RPMI8226 (cell line): ENCODE measurements at places on chromosomes 2 and 18.
A peak's percentile ranks its signal among the peaks of the same experiment; 100 is the strongest.

DNA sequence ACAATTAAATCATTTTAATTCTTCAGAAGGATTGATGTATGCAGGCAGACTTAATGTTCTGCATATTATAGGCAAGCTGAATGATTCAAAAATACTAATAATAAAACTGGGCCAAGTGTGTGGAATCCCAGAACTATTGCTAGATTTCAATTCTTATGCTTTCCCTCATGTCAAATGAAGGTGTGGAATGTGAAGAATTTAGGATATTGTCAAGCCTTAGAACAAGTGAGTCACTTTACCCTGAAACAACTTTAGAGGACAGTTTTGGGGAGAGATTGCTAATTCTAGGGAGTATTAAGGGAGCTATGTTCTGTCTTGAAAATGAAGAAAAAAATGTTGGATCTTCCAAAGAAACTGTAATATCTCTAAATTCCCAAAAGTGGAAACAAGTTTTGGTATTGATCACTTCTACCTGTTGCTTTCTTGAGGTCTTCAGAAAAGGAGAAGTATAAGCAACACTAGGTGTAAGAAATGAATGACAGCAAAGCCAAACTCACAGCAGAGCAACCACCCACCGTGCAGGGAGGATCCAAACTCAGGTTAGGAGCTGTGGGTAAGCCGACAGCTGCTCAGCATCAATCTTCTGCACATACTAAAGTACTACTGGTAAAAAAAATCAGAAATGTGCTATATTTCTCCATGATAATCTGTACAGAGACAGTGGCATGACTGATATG is 818.1 kb downstream of the SLC4A3 start:
- DNase-seq, result no peak

DNA sequence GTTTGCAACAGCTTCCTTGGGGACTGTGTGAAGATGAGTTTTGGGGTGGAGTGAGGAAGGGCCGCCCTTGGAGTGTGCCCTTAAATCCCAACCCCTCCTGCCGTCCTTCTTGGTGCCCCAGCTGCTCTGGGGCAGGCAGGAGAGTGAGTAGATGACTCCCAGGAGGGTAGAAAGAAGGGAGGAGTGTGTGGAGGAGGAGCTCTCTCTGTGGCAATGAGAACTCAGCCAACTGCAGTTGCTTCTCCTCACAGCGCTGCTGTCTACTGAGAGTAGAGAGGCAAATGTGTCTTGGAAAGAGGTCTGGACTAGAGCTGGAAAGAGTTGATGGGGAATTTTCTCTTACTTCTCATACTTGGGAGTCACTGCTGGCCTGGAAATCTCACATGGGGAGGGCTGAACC is 21.8 kb upstream of the SIX2 start:
- no peak for DNase-seq

DNA sequence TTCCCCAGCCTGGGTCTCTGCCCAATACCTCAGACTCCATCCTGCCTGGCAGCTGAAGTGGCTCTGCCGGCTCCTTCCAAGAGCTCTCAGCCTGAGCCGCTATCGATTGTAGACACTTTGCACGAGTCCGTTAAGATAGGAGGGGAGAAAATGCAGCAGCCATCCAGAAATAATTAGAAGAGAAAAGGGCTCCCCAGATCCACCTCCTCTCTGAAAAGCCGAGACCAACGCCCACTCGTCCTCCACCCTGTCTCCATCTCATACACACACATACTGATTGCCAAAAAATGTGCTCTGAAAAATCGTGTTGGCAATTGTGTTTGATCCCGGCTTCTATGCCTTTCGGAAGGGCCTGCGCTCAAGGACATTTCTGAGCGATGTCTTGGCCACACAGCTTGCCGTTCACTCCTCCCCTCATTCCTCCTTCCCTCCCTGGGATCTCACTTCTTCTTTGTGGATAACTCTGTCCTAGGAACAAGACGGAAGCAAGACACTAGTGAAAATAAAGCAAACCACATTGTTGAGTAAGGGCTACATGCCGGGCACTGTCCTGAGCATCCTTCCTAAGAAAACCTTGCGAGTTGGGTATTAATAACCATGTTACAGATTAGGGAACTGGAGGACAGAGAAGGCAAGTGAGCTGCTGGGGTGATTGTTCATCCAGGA is 372.8 kb upstream of the MYT1L start:
- DNase-seq, result no peak

DNA sequence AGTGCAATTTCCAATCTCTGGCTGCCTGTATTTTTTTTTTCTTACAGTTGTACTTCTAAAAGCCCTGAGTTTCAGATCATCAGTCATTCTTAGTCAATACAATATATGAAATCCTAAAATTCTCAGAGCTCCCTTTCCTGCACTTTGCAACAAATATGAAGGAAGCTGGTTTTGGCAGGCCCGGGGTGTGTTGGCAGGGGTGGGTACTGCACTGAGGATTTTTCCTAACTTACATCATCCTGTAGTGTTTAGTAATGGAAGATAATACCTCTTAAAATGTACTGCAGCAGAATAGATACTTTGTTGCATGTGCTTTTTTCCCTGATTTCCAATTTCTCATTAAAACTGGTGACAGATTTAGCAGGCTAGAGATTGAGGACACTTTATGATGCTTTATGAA is 374.6 kb downstream of the PTH2R start:
- DNase-seq, result no peak

DNA sequence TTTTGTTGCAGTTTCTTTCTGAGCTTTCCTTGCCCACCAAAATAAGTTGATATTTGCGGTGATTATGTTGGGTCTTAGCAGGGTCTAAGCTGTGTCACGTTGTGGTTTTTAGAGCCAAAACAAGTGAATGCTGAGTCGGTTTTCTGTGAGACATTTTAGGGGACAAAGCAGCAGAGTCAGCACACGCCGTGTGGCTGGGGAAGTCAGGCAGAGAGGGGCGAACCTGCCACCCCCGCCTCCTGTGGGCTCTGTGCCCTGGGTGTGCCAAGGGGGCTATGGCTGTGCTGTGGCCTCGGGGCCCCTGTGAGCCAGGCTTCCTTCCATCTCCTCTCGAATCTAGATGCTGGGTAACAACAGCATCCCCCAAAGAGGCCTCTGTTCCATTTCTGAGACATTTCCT is 30.8 kb upstream of the TMEM87B start:
- DNase-seq, result peak; percentile 84

- DNase-seq, result no peak
Observed at GRCh38 chr18:54961016-54961423, 1.8 kb upstream of the CCDC68 start.

DNA sequence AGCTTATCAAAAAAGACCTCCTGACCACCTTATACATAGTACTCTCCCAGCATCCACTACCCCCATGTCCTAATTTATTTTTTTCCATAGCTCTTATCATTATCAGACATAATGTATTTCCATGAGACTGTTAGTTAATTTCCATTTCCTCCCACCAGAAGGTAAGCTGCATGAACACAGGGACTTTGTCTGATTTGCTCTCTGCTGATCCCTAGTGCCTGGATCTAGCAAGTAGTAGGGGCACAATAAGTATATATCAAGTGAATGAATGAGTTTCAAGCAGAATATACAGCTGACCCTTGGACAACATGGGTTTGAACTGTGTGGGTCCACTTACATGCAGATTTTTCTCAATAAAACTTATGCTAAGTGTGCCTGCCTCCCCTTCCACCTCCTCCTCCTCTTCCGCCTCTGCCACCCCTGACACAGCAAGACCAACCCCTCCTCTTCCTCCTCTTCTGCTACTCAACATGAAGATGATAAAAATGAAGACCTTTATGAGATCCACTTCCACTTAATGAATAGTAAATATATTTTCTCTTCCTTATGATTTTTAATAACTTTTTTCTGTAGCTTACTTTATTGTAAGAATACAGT is 53.8 kb downstream of the CTAGE1 start:
- DNase-seq, result no peak

DNA sequence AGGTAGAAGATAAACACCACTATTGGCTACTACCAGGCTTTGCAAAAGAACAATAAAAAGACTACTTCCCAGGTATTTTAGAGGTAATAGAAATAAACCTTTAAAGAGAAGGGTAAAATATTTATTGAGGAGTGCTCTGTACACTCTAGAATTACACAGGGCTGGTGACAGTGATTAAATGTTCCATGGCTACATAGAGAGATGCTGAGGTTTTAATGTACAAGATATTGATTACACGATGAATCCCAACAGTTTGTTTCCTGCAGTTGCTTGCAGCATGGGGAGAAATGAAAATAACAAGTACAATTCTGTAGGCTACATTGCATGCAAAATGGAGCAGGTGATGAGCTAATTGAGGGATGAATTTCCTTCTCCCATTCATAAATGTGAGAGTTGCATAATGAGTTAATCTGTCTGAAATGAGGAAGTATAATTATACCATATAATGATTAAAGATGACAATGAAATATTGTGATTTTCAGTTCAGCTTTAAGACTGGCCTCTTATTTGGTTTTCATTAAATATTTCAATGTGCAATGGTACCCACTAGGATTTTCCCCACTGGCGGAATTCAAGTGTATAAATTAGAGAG is 266.1 kb downstream of the SOCS6 start:
- no peak for DNase-seq

DNA sequence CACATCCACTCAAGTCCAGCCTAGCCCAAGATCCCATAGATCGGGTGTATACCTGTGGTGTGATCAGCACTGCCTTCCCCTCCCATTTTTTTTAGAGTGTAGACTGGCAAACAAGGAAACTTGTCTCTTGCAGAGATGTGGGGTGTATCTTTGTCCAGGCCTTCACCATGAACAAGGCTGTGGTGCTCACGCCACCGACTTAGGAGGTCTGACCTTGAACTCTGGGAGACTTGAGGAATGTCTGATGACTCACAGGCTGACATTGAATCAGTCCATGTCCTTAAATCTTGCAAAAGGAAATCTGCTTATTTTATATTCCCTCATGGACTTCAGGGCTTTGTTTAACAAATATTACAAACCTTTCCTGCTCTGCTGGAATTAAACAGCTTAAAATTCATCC is 4.5 kb upstream of the CTIF start:
- no peak for DNase-seq

DNA sequence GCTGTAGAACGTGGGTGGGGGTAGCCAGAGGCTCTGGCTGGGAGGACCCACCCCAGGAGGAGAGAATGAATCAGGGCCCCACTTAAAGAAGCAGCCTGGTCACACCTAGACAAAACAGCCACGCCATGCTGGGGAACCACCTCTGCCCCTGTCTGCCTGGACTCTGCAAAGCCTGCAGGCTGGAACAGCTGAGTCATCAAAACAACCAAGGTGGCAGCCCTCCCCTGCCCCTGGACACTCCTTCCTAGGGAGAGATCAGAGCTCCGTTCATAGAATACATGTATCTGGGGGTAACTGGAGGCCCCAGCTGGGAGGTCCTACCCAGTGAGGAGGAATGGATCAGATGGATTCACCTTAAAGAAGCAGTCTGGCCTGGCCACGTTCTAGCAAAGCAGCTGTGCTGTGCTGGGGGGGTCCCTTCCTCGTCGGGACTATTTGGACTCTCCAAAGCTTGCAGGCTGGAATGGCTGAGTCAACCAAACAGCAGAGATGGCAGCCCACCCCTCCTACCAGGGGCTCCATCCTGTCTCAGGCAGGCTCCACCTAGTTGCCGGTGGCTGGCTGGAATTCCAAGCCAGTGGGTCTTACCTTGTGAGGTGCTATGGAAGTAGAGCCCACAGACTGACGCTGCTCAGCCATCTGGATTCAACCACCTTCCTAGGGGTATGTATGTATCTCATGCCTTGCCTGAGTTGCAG is 50.5 kb upstream of the NT5C1B start:
- no peak for DNase-seq

DNA sequence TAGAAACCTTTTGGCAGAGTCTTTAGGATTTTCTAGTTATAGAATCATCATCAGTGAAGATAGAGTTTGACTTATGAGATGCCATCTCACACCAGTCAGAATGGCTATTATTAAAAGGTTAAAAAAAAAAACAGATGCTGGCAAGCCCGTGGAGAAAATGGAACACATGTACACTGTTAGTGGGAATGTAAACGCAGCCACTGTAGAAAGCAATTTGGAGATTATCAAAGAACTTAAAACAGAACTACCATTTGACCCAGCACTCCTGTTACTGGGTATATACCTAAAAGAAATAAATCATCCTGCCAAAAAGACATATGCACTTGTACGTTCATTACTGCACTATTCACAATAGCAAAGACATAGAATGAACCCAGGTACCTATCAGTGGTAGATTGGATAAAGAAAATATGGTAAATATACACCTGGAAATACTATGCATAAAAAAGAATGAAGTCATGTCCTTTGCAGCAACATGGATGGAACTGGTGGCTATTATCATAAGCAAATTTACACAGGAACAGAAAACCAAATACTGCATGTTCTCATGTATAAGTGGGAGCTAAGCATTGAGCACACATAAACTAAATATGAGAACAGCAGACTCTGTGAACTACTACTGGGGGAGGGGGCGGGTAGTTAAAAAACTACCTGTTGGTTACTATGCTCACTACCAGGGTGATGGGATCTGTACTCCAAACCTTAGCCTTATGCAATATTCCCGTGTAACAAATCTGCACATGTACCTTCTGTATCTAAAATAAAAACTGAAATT is 279.0 kb downstream of the KIAA1328 start:
- DNase-seq, result no peak

- DNase-seq, result no peak
Observed at GRCh38 chr18:25423267-25423666, 71.3 kb upstream of the ZNF521 start.

DNA sequence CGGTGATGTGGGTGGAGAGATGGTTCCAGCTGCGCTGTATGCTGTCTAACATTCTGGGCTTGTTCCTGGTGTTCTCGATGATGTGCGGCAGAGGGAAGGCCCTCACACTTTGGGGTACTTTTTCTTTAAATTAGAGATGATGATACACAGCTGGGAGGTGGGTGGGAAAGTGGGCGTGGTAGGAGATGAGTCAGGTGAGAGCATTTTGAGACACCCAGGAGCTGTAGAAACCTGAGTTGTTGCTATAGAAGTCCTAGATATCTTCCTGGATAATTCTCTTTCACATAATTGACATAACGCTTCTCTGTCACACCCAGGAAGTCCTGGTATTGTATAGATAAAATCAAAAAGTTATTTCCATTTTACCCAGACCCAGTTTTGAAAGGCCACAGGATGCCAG is 103.8 kb upstream of the ALKAL2 start:
- no peak for DNase-seq

DNA sequence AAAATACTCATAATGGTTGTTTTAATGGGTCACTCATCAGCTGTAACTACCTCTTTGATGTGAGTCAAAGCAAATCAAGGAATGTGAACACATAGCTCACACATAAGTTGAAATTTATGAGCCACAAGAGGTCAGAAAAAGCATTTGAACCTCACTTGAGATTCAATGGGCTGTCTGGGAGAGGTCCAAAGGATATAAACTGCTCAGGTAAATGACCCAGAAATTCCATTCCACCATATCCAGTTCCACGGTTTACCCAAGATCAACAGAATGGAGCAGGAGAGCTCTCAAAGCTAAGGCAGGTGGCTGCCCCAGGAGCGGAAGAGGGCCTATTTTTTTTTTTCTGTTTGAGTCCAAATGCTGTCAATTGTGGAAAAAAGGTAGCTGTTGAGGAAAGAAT is 464.1 kb downstream of the TNS1 start:
- DNase-seq, result no peak

DNA sequence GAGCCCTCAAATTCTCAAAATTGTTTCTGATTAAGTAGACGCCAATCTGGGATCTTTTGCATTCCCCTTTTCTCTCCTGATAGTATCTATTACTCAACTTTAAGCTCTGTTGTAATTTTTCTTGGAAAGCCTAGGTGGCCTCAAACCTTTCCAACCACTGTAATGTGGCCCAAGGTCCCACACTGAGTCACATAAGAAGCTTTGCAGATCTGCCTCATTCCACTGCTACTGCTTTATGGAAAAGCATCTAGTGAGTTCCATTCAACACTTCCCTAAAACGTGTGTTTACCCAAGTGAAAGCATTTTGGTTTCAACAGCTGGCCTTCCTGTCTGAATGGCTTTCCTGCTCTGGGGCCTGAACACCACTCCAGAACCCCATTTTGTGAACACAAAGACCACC is 493.6 kb upstream of the SPHKAP start:
- no peak for DNase-seq
